ENCODE measurements at places on chromosomes 3 and 15.

DNA sequence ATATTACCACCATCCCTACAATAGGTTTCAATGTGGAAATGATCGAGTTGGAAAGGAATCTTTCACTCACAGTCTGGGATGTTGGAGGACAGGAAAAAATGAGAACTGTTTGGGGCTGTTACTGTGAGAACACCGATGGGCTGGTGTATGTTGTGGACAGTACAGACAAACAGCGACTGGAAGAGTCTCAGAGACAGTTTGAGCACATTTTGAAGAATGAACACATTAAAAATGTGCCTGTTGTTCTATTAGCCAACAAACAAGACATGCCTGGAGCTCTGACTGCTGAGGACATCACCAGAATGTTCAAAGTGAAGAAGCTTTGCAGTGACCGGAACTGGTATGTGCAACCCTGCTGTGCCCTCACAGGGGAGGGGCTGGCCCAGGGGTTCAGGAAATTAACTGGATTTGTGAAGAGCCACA, 510 bp downstream of the ARL14 start:
- DNase-seq, result no peak

GRCh38 chr3:187746059-187746441, 782 bp upstream of the BCL6 start:
- no peak for DNase-seq

DNA sequence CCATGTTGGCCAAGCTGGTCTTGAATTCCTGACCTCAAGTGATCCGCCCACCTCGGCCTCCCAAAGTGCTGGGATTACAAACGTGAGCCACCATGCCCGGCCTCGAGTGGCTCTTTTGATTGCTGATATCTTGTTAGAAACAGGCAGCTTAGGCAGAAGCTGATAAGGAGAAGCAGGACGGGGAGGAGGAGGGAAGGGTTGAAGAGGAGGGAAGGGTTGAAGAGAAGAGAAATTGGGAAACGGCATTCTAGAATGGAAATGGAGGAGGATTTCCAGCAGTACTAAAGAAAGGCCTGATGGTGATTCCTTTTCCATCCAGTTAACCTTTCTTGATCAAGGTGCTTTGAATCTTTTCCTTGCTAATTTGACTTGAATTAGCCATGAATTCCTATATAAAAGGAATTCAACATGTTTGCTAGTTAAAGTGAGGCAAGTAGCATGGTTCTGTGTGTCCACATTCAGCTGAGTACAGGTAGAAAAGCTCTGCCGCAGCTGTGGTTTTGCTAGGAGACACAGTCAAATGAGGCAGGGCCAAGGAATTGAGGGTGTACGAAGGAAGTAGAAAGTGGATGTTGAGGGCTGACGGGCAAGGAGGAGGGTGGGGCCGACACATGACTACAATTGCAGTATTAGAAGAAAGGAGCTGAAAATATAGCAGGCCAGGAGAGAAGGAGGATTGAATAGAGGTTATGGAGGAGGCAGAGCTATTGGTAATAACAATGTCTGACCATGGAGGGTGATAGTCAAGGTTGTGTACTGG, 27.2 kb upstream of the ATP1B3 start:
- DNase-seq, result no peak

GRCh38 chr3:143536817-143537535, 311.3 kb downstream of the SLC9A9 start:
- DNase-seq, result no peak

- peak; percentile 9 for DNase-seq
Measured at GRCh38 chr15:78565097-78565950, at the start of gene CHRNA5. CHRNA5 (plus strand) TSS chr15:78565520; CDS start chr15:78565720, 200 bp downstream.

GRCh38 chr3:53238051-53238850, 17.6 kb downstream of the TKT start:
- DNase-seq, result no peak

All from esophagus squamous epithelium (tissue), 5 donors.